Activated CD4-positive, CD25-positive, alpha-beta regulatory T cell treated with anti-CD3 and anti-CD28 coated beads, Interleukin-2, amount 50 U/mL, for 16 hours (primary cell): ENCODE measurements at places on chromosomes 3 and 15.

DNA sequence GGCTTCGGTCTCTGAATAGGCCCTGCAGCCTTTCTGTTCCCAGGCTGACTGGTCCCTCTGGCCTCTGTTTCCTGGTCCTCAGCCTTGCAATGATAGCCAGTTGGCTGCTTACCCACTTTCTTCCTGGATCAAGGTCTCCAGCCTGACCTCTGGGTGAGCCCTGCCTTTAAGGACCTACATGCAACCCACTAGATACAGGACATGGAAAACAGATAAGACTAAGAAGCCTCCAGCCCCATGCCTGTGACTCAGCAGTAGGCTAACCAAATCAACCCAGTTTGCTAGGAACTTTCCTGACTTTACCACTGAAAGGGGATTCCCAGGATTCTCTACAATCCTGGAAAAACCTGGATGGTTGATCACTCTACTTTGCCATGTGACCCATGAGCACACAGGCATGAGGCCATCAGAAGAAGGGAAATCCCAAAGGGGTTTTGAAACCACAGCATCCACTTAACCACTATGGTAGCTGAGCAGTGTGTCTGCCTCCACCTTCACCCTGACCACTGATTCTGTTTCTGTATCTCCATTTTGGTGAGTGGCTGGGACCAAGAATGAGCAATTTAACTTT lies 188.1 kb downstream of the CHST2 start:
- DNase-seq: no peak

GRCh38 chr3:114496466-114496865 lies 202.6 kb downstream of the TIGIT start:
- no peak for DNase-seq

- DNase-seq: no peak
Observed at GRCh38 chr15:29471757-29472156, 202.1 kb upstream of the NSMCE3 start.

DNA sequence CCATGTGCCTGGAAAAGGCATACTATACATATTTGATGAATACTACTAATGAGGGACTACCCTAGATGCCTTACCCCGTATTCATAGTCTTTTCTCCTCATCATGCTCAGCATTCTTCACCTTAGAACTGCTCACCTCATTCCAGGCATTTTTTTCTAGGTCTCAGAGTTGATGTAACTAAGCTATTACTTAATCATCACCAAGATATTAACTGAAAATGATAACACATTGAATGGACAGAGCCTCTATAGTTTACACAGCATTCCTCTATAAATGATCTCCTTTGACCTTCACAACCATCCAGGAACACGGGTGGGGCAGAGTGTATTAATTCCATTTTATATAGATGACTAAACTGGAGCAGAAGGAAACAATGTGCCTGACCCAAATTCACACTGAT lies 174.1 kb upstream of the DPH6 start:
- no peak for DNase-seq

- no peak for DNase-seq
Observed at GRCh38 chr3:129315223-129315997, 36.7 kb downstream of the HMCES start.

- DNase-seq: no peak
Observed at GRCh38 chr3:31559872-31560534, 27.3 kb downstream of the STT3B start.

DNA sequence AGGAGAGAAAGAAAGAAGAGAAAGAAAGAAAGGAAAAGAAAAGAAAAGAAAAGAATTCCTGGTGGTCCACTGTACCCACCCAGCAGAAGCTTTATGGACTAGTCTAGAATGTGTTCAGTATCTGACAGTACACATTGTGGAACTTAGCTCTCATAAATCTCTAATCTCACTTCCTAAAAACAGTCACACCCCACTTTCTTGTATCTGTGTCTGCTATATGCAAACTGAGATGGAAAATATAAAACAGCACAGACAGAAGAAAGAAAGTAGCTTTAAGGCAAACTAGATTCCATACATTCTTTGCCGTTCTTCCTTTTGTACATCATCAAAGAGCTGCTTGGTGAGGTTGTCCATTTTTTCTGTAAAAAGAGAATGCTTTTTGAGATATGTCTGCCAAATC lies 41.1 kb upstream of the GNB5 start:
- DNase-seq: no peak

GRCh38 chr15:68326711-68327354 lies 49.3 kb downstream of the FEM1B start:
- no peak for DNase-seq

DNA sequence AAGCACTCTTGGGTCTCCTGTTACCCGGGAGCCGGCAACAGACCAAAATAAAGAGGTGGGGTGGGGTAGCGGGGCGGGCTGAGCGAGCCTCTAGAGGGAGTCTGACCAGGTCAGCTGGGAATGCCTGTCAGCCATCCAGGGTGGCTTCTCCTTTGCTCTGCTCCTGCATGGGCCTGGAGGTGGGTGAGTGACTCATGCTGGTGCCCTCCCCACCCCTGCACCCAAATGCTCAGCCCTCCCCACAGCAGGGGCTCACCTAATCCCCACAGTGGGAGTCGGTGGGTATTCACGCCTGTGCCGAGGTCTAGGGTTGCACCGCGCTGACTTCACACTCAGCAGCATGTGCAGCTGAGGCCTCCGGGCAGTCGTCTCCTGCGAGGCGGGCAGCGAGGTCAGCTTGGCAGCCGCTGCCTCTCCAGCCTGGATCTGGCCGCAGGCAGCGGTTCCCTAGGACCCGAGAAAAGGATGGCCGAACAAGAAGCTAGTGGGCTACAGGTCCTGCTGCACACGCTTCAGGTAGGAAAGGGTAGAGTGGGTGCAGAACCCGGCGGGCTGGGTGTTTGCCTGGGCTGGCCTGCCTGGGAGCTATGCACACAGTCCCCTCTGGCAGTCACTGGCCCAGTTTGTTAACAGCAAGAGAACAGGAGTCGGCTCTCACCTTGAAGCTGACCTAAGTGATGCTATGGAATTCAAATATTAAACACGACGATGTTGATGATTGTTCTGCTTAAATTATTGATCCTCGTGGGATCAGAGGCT lies at the start of gene AGBL1:
TSS of gene AGBL1 (plus strand) at position 364 of the 759 bp plus-strand sequence.
- DNase-seq: no peak

DNA sequence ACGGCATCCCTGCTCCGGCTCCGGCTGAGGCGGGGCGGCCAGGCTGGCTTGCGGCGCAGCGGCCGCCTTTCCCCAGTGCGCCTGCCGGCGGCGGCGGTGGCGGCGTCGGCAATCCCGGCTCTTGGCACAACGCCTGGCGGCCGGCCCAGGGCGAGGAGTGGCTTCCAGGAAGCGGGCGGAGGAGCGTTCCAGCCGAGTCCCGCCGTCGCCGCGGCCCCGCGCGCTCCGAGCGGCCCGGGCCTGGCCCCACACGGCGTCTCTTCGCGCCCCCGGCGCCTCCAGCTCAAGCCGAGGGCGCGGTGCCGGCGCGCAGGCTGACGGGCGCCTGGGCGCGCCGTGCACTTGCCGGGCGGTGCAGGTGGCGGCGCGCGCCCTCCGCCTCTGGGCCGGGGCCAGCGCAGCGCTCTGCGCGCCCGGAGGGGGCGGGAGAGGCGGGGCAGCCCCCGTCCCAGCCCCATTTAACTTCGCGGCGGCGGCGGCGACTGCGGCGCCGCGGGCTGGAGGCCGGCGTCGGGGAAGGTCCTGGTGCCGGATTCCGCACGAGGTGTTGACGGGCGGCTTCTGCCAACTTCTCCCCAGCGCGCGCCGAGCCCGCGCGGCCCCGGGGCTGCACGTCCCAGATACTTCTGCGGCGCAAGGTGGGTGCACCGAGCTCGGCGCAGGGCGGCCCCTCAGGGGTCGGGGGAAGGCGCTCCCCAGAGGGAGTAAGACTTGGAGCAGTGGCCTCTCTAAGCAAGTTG lies at the start of gene ADAMTSL3:
TSS of gene ADAMTSL3 (plus strand) at position 485 of the 740 bp plus-strand sequence. CDS start 1,639 bp downstream, outside the sequence.
- no peak for DNase-seq

DNA sequence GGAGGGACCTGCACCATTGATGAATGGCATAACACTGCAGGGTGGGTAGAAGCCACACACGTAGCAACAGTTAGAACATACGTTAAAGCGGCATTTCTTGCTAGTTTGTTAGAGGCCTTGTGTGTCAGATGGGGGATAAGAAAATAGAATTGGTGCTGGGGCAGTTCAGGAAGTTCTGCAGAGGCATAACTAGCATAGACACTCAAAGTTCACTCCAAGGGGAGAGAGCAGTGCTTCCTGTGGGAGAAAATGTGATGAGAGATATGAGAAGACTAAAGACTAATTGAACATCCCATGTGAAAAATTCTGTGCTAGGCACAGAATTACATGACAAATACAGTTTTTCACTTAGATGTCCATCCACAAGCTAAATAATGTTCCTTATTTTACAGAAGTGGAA lies 327.1 kb downstream of the ZNF621 start:
- DNase-seq: no peak

- no peak for DNase-seq
Observed at GRCh38 chr3:32078085-32078634, 28.3 kb upstream of the GPD1L start.

DNA sequence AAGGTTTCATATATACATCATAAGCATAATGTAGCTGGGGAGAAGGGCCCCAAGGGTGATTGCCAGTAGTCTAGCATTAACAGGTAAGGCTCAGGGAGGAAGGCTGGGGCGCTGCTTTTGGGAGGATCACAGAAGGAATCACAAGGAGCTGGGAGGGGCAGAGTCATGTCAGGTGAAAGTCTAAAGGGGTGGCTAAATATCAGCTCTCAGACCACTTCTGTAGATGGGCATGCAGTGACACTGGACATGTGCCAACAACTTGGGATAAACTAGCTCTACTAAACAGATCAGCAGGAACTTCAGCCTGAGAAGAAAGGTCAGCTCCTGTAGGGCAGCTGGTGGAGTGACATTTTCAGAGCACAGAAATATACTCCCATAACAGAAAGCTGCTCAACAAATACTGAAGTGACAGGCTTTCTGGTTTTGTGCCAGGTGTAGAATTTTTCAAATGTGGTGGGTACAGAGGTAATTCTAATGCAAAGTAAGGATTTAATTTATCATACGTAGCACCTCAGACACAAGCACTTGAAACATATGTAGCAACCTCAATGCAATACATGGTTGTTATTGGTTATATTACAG lies 79.4 kb downstream of the PEX5L start:
- no peak for DNase-seq

DNA sequence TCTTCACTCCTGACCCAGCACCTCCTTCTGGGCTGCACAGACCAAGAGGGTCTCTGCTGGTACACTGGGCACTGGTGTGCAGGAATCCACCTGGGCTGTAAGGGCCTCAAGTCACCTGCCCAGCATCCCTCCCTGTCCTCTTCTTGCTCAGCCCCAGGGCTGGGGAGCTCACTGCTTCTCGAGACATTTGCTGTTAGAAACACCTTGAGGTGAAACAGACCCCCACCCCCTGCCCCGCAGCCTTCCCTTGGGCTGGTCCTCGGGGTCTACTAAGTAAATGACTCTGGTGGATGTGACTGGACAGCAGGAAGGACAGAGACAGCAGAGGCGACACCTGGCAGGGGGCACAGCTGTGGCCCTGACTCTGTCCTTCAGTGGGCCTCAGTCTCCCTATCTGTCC lies 29.1 kb downstream of the LOXL1 start:
- no peak for DNase-seq

DNA sequence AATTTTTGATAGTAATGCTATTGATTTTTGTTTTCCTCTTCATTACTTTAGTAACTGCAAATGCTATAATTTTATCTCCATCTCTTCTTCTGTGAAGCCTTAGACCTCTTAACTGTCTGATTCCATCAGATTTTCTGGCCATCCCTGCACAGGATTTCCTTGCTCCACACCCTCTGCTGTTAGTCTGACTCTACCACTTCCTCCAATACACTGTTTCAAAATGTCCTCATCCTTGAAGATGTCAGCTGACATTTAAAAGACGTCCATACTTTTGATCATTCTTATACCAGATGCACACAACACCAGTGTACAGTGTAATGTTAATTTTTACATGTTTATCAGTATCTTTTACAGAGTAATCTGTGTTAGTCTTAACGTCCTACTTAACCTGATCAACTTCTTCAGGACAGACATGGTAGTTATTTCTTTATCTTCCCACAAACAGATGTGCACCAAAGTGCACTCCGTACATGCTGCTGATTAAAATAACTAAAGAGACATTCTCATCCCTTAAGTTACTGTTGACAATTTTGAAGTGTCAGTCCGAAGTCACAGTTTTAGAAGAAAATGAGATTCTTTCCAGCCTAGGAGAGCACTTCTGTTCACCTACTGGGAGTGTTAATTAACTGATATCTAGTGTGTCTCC lies 102.4 kb upstream of the RASGRP1 start:
- no peak for DNase-seq

- DNase-seq: no peak
Observed at GRCh38 chr3:184465883-184466412, 86.1 kb downstream of the CHRD start.

- DNase-seq: no peak
Observed at GRCh38 chr15:75669191-75669878, 21.6 kb downstream of the SNX33 start.

- DNase-seq: no peak
Observed at GRCh38 chr3:2154621-2155020, 56.0 kb downstream of the CNTN4 start.
